Left lobe of liver (tissue), 2 donors: ENCODE measurements at places on chromosomes 1 and 21.

DNA sequence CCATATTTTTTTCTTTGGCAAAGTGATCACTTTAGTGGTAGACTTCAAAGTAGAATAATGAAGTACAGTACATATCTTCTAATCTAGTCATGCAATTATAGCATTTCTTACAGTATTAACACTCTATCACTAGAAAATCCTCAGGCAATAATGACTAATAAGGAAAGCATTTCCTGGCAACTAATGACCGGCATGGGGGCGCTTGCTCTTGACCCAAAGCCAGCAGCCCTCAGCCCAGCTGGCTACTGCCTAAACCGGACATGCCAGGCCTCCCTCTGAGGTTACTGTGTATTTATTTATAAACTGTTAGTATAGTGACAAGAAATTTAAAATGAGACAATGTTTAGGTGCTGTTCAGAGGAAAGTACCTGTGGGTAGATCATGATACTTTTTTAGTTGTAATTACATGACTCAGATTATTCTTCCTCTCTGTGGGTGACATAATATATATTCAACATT lies 633.8 kb downstream of the PTPRC start:
- no peak for DNase-seq

GRCh38 chr1:87863317-87863716 lies 534.6 kb downstream of the LMO4 start:
- no peak for DNase-seq

GRCh38 chr1:85118751-85119150 lies 70.5 kb upstream of the MCOLN3 start:
- no peak for DNase-seq

DNA sequence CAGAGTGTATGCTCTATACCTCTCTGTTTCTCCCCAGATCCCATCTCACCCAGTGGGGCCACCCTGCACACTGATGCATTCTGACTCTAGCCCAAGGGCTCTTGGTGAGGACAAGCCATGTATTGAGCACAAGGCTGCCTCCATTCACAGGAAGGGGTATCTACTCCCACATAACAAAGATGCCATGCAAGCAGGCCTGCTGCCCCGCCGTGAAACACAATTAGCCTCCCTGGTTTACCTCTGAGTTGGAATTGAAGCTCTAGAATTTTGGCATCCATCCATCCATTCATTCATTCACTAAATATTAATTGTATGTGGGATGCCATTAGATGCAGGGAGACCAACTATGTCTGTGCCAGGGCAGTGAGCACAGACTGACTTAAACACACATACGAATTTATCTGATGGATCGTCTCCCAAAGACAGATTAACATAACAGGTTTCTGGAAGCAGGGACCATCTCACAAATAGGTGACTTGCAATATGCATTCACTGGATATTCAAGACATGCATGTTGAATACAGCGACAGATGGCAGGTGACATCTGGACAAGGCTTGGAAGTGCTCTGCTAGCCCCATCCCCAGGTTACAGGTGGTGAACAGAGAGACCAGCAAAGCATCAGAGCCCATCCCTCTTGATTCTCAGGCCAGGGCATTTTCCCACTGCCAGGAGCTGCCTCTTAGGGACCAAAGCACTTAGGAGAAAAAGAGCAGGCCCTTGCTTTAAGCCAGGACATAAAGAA lies 34.3 kb downstream of the TRABD2B start:
- no peak for DNase-seq

DNA sequence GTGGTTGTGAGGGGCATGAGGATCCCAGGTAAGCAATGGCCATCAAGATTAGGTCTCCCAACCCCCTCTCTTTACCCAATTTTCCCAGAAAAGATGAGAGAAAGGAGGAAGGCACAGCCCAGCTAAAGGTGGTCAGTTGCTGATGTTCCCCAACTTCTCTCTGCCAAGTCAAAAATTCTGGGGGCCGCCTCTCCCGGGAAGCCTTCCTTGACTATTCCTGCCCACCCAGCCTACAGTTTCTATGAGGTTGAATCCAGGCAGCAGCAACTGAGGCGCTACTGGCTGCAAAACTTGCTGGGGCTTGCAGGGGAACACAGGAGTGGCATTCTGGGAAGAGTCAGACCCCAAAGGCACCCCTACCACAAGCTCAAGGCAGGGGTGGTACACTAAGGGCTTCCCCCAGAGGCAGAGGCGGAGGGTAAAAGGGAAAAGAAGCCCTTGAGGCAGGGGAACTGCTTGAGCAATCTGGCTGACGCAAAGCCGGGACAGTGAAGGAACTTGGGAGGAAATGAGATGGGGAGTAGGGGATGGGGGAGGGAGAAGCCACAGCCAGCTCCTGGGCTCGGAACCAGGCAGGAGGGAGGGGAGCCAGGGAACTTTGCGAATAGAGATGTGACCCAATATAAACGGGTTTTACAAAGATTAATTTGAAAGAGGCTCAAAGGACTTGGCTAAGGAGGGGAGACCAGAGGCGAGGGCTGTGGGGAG lies 31.2 kb downstream of the SDC3 start:
- no peak for DNase-seq

- DNase-seq = no peak
Measured at GRCh38 chr1:47753808-47754207, 243.4 kb downstream of the TRABD2B start.

DNA sequence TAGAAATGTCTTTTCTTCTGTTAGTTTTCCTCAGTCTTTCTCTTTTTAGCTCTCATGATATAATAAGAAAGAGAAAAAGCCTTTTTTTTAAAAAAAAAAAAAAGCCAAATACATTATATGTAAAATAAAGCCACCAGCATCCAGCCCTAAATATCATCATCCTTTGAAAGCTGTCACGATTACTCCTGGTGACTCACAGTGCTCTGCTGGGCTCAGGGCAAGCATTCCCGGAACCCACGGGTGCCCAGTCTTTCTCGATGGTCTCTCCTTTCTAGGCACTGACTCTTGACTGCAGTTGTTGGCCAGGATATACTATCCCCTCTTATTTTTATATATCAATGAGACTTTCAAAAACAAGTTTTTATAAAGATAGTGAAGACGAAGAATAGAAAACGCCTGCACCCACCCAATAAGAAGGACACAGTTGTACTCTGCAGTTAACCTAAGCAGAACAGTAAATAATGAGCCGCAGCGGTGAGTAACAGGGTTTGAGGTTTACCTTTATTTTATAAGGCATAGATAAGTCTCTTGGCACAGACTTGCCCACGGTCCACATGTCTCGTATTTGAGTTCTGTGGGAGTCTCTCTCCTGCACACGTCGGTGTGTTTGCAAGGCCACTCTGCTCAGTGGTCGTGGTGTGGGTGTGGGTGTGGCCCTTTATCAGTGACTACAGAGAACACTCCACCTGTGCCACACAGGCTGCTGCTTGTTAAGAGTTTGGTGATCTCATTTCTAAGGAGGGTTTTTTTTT lies 15.7 kb upstream of the MX2 start:
- DNase-seq = no peak

DNA sequence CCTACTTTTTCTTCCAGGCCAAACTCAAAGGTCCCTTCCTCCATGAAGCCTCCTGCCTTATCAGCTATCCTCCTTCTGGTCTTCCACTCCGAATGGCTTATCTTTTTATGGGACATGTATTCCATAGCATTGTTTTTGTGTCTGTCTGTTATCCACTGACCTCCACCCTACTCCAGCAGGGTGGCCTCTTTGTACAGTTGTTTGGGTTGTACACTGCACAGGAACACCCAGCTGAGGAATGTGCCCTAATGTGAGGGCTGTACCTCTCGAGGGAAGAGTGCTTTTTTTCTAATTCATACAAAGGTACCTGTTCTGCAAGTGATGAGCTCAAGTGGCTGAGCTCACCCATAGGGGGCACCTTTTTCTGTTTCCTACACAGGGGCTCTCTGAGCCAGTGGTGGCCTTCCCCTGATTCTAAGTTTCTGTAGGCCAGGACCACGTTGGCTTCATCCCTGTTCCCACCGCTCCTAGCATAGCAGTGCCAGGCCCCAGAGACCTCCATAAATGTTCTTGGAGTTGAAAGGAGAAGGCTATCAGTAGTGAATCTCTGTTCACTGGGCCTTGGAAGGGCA lies 108.2 kb downstream of the FOXD2 start:
- no peak for DNase-seq
